ENCODE measurements at places on chromosomes 6 and 20.

GRCh38 chr6:34301408-34301807, 52.6 kb upstream of the SMIM29 start:
- no peak overlapping the region for H3K4me3 ChIP-seq
- H3K36me3 ChIP-seq = no peaks in the 10 kb centered on the region
- peaks cover 4% of the 10 kb centered on the region for H3K4me1 ChIP-seq
- no peaks in the 10 kb centered on the region for H3K27me3 ChIP-seq
- DNase-seq = no peak
- no peak overlapping the region for H3K27ac ChIP-seq

- no peak overlapping the region for H3K4me3 ChIP-seq
- H3K27ac ChIP-seq = no peak overlapping the region
- no peaks in the 10 kb centered on the region for H3K36me3 ChIP-seq
- DNase-seq = no peak
- peaks cover 38% of the 10 kb centered on the region for H3K27me3 ChIP-seq
Observed at GRCh38 chr20:45315672-45316071, 7.6 kb upstream of the MATN4 start.

- DNase-seq = no peak
- peaks cover 10% of the 10 kb centered on the region for H3K4me1 ChIP-seq
- H3K36me3 ChIP-seq = no peaks in the 10 kb centered on the region
- H3K4me3 ChIP-seq = no peak overlapping the region
- peaks cover 14% of the 10 kb centered on the region for H3K27me3 ChIP-seq
Observed at GRCh38 chr6:36745283-36745682, 47.7 kb downstream of the RAB44 start.

DNA sequence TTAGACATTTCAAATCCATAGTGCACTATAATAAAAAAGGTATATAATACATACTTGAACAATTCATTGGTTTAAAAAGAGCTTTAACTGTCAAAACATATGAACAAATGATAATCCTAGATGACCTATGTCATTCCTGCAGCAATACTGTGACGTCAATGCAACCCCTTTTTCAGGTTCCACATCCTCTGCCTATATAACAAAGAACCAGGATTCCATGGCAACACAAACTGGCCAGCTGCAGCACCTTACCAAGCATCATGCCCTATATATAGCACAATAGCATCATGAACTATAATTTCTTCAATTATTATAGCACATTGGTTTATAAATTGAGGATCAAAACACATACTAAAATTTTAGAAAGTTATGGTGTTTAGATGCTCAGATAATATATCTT, 578 bp upstream of the PTCHD4 start:
- H3K36me3 ChIP-seq = no peaks in the 10 kb centered on the region
- no peaks in the 10 kb centered on the region for H3K27me3 ChIP-seq
- no peak for DNase-seq
- no peak overlapping the region for H3K4me3 ChIP-seq
- H3K27ac ChIP-seq = no peak overlapping the region

DNA sequence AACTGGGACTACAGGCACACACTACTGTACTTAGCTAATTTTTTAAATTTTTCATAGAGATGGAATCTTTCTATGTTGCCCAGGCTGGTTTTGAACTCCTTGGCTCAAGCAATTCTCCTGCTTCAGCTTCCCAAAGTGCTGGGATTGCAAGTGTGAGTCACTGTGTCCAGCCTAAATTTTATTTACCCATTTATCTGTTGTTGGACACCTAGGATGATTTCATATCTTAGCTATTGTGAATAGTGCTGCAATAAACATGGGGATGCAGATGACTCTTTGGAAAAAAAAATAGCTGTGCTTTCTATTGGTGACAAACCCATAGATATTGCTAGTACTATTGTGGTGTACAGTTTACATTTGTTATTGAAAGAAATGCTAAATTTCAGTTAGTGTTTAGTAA, 19.6 kb upstream of the SYNCRIP start:
- H3K4me1 ChIP-seq = no peaks in the 10 kb centered on the region
- no peak overlapping the region for H3K27ac ChIP-seq
- H3K27me3 ChIP-seq = no peaks in the 10 kb centered on the region
- DNase-seq = no peak

DNA sequence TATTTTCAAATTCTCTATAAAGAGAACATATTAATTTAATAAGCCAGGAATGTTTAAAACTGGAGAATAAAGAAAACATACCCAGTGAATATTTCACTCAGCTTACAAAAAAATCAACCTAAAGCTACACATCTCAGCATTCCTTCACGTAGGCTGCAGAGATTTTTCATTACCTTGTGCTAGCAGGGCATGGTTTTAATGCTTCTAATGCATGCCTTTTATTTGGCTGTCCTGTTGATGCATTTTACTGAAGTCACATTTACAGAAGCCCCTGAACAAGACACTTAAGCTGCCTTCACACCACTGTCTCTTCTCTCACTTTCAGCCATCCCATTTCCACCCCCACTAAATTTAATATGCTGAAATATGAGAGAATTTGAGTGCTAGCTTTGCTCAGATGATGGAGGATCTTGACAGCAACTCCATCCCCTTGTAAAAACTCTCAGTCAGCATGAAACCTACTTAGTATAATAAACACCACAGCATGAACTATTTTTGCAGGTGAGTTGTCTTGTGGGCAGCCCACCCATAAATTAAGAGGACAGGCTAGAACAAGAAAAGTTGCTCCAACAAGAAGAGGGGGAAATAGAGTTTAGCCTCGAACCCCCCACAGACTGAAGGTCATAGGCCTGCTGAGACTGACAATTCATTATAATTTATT, 159.4 kb downstream of the SIM1 start:
- H3K27ac ChIP-seq = no peak overlapping the region
- H3K4me3 ChIP-seq = no peak overlapping the region
- H3K36me3 ChIP-seq = no peaks in the 10 kb centered on the region

DNA sequence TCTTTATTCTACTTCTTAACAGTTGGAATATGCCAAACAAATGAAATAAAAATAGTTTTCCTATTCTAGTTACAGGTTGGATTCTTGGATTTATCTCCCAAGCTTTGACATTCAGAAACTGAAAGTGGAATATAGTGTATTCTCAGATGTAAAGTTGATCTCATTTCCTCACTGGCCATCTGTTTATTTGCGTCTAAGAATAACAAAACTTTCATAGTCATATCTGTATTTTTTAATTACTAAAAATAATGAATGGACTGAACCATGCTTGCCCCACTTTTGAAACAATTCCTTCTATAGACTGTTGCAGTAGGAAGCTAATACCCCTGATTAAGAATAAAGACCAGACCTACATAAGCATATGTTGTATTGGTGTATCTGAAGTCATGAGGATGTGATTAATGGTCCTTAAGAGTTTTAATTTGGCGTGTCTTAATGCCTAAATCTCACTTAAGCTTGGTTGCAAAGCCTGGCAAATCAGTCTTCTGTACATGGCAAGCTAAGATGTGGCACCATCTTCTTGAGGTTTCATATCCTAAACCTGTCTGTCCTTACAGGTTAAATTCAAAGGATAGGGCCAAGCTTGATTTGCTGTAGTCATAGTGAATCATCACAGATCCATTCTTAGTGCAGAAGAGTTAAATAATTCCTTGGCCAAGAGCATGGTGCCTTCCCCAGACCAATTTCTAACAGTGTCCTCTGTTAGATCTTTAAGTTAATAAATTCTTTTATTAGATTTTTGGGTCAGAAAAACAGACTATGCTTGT, 58.9 kb downstream of the FOXO3 start:
- H3K4me3 ChIP-seq = no peak overlapping the region
- peaks cover 1% of the 10 kb centered on the region for H3K4me1 ChIP-seq
- no peak for DNase-seq
- peaks cover 2% of the 10 kb centered on the region for H3K36me3 ChIP-seq
- no peaks in the 10 kb centered on the region for H3K27me3 ChIP-seq

DNA sequence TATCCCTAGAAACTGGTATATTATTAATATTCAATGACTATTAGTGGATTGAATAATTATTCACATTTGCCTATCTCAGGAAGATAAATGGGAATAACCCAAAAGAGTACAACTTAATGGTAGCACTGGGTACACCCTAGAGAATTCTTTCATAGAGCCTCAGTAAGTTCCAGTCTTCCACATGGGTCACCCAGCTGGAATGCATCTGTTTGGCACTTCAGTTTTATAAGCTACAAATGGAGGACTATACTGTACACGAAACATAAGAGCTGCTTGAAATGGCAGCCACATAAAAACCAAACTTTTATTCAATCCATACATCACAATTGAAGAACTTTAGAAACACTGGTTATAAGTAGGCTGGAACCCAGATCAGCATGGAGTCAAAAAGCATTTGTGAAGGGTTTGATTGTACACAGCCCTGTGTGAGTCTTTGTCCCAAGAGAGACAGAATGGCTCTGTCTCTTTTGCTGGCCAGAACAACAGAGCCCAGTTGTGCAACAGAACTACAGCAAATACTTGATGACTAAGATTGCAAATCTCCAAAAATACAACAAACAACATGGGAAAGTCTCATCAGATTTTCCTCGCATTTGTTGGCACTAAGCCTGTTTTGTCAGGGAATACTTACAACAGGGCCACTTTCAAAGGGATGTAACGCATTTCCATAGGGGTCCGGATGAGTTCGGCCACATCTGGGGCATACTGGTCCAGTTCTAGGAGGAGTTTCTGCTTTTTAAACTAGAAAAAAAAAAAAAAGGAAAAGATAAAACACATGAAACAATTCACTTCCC, 39.5 kb downstream of the PIGU start:
- H3K27ac ChIP-seq = no peak overlapping the region
- peaks cover 16% of the 10 kb centered on the region for H3K4me1 ChIP-seq
- no peak overlapping the region for H3K4me3 ChIP-seq
- no peak for DNase-seq
- no peaks in the 10 kb centered on the region for H3K27me3 ChIP-seq

GRCh38 chr6:149483849-149484655, 762 bp downstream of the ZC3H12D start:
- peaks cover 15% of the 10 kb centered on the region for H3K27me3 ChIP-seq
- H3K27ac ChIP-seq = no peak overlapping the region
- H3K36me3 ChIP-seq = no peaks in the 10 kb centered on the region
- H3K4me3 ChIP-seq = no peak overlapping the region
- no peaks in the 10 kb centered on the region for H3K4me1 ChIP-seq
- DNase-seq = no peak

DNA sequence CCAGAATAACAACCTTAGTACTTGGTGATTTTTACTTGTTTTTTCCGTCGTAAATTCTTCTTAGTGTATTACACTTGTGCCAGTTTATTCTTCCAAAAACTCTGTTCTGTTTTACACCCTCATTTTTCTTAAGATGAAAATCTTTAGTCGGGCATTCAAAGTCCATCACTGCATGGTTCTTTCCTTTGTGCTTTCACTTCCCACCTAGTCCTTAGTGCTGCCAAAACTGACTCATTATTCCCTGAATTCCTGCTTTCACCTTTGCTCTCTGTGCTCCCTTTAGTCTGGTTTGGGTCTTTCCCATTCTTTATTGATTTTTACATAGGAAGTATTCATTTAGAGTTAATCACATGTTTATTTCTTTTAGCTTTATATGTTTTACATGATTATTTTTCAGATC, 3.3 kb downstream of the TRMT11 start:
- no peak overlapping the region for H3K27ac ChIP-seq
- H3K27me3 ChIP-seq = no peaks in the 10 kb centered on the region
- peaks cover 13% of the 10 kb centered on the region for H3K4me1 ChIP-seq
- DNase-seq = no peak

GRCh38 chr20:34293589-34293988, 9.6 kb downstream of the AHCY start:
- H3K4me3 ChIP-seq = no peak overlapping the region
- no peaks in the 10 kb centered on the region for H3K4me1 ChIP-seq
- no peak overlapping the region for H3K27ac ChIP-seq
- no peak for DNase-seq

- H3K36me3 ChIP-seq = no peaks in the 10 kb centered on the region
- no peak for DNase-seq
- H3K27ac ChIP-seq = no peak overlapping the region
- H3K4me1 ChIP-seq = no peaks in the 10 kb centered on the region
- H3K27me3 ChIP-seq = no peaks in the 10 kb centered on the region
- H3K4me3 ChIP-seq = no peak overlapping the region
Observed at GRCh38 chr6:56040889-56041301, 165.5 kb upstream of the BMP5 start.

DNA sequence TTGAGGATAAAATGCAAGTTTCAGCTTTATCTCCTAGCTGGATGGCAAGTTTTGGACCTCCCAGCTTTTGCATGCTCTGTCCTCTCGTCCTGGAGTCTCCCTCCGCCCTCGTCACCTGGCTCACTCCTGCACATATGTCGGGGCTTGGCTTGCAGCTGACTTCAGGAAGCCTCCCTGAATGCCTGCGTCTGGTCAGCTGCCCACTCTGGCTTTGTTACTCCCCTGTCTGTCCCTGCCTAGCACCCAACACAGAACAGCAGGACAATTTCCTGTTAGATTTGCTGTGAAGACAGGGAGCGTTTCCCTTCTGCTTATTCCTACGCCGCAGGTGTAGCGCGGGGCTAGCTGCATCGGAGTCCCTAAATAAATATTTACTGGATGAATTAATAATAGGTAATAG, 5.4 kb downstream of the JPH2 start:
- H3K4me1 ChIP-seq = peaks cover 12% of the 10 kb centered on the region
- peaks cover 14% of the 10 kb centered on the region for H3K27me3 ChIP-seq
- H3K4me3 ChIP-seq = no peak overlapping the region
- no peaks in the 10 kb centered on the region for H3K36me3 ChIP-seq
- no peak for DNase-seq

- H3K27ac ChIP-seq = no peak overlapping the region
- H3K4me3 ChIP-seq = no peak overlapping the region
- no peaks in the 10 kb centered on the region for H3K4me1 ChIP-seq
- peaks cover 35% of the 10 kb centered on the region for H3K27me3 ChIP-seq
Observed at GRCh38 chr20:5481872-5482271, 165.1 kb upstream of the PROKR2 start.

DNA sequence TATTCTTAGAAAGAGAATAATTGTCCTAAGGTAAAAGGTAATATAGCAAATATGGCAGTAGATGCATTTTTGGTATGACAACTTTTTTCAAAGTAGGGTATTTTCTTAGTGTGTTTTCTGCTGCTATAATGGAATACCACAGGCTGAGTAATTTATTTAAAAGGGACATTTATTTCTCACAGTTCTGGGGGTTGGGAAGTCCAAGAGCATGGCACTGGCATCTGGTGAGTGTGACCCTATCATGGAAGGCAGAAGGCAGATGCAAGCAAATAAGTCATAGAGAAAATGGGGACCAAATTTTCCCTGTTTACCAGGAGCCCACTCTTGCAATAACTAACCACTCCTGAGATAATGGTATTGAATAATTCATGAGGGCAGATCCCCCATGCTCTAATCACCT, 922.5 kb upstream of the MAN1A1 start:
- no peaks in the 10 kb centered on the region for H3K4me1 ChIP-seq
- no peak overlapping the region for H3K4me3 ChIP-seq
- H3K27ac ChIP-seq = no peak overlapping the region
- no peak for DNase-seq
- H3K36me3 ChIP-seq = no peaks in the 10 kb centered on the region

GRCh38 chr6:86273936-86274335, 631.2 kb upstream of the SYNCRIP start:
- DNase-seq = no peak
- no peaks in the 10 kb centered on the region for H3K27me3 ChIP-seq
- no peak overlapping the region for H3K4me3 ChIP-seq
- no peaks in the 10 kb centered on the region for H3K36me3 ChIP-seq

- H3K36me3 ChIP-seq = no peaks in the 10 kb centered on the region
- no peak overlapping the region for H3K4me3 ChIP-seq
Observed at GRCh38 chr6:108286366-108286765, 8.5 kb upstream of the AFG1L start.

- peaks cover 1% of the 10 kb centered on the region for H3K36me3 ChIP-seq
- H3K4me3 ChIP-seq = no peak overlapping the region
- DNase-seq = no peak
Observed at GRCh38 chr6:81734081-81734480, 18.4 kb downstream of the TENT5A start.
